ENCODE measurements at places on chromosomes 12 and 14.

- no peak for DNase-seq
Observed at GRCh38 chr12:117143008-117143532, 43.9 kb upstream of the TESC start.

GRCh38 chr14:50871228-50871627, 625 bp upstream of the ABHD12B start:
- no peak for DNase-seq

- DNase-seq: no peak
Observed at GRCh38 chr12:52873832-52874572, 25.2 kb upstream of the KRT78 start.

DNA sequence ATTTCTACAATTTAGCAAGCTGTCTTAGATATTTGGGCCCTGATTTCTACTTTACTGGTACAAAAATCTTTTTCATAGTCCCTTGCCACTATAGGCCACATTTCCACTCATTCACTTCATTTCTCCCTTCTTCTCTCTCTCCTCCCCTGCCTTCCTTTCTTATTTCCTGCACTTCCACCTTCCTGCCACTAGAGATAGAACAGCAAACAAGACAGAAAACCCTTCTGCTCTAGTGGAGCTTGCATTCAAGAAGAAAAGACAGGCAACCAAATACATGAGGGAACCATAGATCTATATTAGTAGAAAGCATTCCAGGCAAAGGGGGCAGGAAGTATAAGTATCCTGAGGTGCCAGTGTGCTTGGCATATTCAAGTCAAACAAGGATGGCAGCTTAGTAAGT, 623.5 kb downstream of the FLRT2 start:
- DNase-seq: no peak

GRCh38 chr12:32671930-32672780, 6.9 kb upstream of the DNM1L start:
- DNase-seq: no peak

All from stimulated activated CD8-positive, alpha-beta memory T cell treated with anti-CD3 and anti-CD28 coated beads, Interleukin-4, amount 100 ng/mL, for 1 hour (primary cell).